ENCODE measurements at places on chromosomes 5 and 9.

DNA sequence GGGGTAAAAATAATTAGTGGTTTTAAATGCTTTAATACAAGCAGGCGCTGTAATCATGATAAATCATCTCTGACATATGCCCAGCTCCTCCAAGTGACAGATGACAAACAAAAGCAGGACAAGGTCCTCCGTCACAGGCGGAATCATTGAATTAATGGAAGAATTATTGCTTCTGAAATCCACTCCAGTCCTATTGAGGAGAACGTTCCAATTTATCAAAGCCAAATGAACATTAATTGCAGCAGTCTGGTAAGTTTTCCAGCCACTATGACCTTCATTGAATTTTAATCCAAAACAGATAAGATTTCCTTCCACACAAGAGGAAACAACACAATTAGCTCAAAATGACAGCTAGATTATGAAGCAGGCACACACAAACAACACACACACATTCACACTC lies 136.8 kb downstream of the ASTN2 start:
- DNase-seq = no peak

- no peak for DNase-seq
These were observed 662.0 kb upstream of the CDH18 start for GRCh38 chr5:20649966-20650365.

DNA sequence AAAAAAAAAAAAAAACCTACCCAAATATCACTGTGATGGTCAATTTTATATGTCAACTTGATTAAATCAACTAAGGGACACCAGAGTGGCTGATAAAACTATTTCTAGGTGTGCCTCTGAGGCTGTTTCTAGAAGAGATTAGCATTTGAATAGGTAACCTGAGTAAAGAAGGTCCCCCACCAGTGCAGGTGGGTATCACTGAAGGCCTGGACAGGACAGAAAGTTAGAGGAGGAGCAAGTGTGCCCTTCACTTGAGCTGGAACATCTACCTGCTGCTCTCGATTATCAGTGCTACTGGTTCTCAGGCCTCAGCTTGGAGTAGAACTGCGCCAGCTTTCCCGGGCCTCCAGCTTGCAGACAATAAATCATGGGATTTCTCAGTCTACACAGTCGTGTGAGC lies 88.7 kb downstream of the TLE1 start:
- DNase-seq = no peak

GRCh38 chr5:75928992-75929391 lies 154.2 kb upstream of the SV2C start:
- DNase-seq = no peak

GRCh38 chr9:14344053-14344524 lies 30.1 kb upstream of the NFIB start:
- DNase-seq = no peak

DNA sequence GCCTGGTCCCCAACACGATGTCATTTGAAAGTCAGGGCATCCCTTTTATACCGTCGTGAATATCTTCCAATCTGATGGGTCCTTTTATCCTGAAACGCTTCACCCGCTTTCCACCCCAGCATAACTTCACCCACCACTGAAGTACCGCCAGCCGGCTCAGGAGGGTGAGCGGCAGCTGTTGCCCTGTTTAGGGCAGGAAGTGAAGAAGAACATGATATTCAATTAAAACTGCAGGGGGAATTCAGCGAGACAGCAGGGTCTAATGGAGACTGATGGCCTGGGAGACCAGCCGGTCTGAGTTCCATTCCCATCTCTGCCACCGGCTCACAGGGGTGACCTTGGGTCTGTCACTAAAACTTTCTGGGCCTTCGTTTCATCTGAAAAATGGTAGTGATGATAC lies 68.2 kb upstream of the EGFLAM start:
- DNase-seq = no peak

DNA sequence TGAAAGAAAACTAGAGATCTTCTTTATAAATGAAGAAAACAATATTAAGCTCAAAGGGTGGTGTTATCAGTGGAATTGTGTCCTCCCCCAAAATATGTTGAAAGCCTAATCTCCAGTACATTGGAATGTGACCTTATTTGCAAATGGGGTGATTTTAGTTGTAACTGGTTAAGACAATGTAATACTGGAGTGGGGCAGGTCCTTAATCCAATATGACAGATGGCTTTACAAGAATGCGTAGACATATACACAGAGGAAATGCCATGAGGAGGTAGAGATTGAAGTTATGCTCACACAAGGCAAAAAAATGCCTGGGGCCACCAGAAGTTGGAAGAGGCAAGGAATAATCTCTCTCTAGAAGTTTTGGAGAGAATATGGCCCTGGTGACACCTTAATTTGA lies 13.7 kb upstream of the TRIM32 start:
- DNase-seq = no peak

DNA sequence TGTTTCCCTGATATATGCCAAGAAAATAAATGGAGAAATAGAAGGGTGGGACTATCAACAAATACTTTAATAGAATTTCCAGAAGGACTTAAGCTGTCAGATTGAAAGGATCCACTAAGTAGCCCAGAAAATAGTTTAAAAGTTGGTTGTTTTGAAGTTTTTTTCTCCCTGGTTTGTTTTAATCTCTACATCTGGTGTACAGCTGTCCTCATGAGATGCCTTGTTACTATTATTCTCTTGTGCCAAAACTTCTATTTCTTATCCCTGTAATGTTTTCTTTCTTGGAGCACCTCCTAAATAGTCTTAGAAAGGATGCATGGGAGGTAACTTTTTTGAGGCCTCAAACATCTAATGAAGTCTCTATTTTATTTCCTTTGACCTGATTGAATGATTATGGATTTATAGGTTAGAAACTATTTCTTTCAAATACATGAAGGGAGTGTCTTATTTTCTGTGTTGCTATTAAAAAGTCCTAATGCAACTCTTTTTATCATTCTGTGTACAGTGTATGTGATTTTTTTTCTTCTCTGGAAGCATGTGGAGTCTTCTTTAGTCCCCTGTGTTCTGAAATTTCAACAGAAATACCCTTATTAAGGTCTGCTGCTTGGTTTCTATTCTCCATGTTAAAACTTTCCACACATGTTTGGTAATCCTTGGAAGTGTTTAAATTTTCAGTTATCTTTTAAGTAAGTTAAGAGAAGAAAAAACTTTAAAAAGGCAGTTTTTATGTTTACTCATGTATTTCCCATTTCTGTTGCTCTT lies 140.0 kb upstream of the CDKN2B start:
- no peak for DNase-seq

DNA sequence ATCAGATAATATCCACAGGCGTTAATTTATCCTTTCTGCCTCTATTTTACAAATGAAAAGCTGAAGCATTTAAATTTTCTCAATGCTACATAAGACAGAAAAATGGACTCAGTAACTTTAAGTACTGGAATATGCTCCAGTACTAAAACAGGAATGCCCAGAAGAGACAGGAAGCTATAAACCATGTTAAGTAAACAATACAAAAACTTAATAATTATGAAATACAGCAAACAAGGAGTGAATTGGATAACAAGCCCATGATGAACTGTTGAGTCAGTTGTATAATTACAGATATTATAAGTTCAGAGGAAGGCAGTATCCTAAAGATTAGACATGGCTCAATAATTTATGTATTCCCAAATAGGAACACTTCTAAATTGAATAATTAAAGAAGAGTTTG lies 148.5 kb downstream of the CHSY3 start:
- DNase-seq = no peak

GRCh38 chr9:20728493-20729220 lies 44.6 kb downstream of the FOCAD start:
- DNase-seq = no peak

- DNase-seq = no peak
These were observed 346.1 kb downstream of the DIRAS2 start for GRCh38 chr9:90296539-90296938.

- no peak for DNase-seq
These were observed 22.6 kb downstream of the RMI1 start for GRCh38 chr9:84003246-84003645.

DNA sequence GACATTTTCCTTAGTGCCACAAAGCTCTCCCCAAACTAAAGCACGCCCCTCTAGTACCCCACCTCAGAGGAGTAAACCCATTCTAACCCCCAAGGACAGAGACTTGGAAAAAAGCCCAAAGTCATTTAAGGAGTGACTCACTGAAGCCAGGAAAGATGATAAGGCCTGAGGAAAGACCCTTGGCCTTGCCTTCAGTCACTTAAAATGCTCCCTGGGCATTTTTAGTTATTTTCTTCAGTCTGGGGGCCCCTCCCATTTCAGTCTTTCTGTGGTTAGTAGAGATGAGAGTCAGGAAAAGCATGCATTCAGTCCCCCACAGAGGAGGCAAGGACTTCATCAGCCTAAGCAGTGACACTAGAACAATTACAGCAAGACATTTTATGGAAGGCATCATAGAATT lies 13.7 kb upstream of the TLX3 start:
- no peak for DNase-seq

- DNase-seq = no peak
These were observed 612.9 kb downstream of the DNAH5 start for GRCh38 chr5:13331585-13331984.

DNA sequence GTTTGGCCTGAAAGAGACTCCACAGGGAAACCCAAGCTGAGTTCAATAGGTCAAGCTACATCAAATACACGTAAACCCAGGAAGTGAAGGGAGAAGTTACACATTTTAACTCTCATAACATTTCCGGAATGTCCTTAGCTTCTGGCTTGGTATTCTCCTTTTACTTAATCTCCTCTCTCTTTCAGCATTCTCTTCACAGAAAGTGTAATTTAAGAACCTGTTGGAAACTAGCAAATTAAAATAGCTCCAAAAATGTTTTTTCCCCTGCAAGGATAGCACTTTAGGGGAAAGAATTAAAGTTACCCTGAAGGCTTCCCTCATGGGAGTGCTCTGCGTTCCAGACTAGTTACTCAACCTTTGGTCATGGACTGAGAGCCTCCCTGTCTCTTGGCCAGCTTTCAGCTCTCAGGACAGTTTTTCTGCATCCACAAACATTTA lies 292.7 kb upstream of the TARS1 start:
- no peak for DNase-seq

DNA sequence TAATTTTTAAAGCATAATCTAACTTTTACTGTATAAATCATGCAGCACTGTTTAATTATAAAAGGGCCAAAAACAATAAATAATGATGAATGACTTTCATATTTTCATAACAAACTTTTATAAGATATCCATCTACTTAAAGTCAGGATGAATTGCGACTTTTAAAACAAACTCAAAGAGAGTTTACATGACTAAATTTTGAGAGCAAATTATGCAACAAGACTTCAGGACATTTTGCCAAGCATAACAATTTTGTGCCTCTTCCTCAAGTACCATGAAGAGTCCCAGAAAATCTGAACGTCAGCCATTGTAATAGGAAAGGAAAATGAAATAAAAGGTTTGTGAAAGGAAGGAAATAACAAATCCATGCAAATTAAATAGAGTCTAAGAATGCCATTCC lies 24.4 kb downstream of the ERAP1 start:
- no peak for DNase-seq

GRCh38 chr5:82917584-82917983 lies 159.6 kb downstream of the TMEM167A start:
- DNase-seq = no peak

DNA sequence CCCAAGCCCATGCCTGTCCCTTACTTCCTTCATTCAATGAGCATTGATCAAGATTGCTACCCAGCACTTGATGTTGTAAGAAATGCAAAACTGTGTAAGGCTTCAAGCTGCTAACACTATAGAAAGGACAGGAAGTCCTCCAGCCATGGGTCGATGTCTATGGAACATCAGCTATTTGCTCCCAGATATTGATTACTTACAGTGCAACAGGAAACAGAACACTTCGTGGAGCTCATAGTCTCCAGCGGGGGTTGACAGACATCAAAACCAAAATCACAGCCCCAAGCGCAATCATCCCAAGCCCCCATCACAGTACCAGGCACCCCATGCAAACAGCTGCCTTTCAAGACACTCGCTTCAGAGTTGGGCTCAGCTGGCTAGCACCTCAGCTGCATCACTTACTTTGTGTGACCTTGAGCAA lies 26.8 kb upstream of the DUSP1 start:
- no peak for DNase-seq

DNA sequence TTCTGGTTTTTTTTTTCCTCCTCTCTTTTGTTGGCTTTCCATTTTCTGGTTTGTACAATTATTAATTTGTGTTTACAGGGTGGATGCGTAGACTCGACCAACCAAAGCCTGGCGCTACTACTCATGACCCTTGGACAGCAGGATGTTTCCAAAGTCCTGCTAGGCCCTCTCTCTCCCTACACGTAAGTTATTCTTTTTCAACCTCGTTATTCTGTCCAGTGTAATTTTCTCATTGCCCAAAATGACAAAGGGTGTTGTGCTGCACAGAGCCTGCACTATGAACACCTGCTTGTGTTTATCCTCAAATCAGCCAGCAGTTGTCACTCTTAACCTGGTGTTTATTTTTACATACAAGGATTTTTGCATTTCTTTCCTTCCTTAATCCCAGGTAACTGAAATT lies 56.6 kb downstream of the RCL1 start:
- DNase-seq = no peak

DNA sequence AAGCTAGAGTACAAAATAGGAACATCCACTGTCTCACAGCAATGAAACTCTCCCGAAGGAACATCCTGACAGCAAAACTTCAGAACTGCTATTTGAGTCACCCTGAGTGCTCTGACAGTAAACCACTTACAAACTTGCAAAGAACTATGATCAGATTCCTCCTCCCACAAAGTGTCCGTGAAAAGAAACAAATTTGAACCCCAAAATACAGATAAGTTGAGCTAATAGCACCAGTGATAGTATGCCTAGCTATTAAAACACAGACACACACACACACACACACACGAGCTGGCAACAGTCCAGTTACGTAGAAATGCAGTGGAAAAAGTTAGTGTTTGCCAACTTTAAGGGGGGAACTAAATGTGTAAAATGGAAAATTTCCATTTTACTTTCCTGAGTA lies 3.1 kb upstream of the GLIS3 start:
- no peak for DNase-seq

GRCh38 chr9:112884721-112885120 lies 6.0 kb downstream of the SLC46A2 start:
- DNase-seq = no peak

DNA sequence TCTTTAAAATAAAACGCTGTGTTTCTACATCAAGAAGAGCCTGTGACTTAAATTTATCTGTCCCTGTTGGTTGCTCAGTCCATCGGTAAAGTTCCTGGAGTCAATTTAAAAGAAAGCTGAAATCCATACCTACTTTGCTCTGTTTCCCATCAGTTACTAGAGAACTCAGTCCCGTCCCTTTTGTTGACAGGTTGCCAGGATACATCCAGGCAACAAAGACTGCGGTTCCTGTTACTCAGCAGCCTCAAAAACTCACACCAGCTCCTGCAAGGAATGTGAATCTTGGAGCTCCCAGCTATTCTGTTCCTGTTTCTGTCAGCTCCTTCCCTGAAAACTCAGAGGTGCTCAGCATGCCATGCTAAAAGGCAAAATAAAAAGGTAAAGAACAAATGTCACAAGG lies at the start of gene ZNF474:
ZNF474 (plus strand) TSS at position 241 of the 400 bp plus-strand sequence. CDS start 22,445 bp downstream, outside the sequence.
- DNase-seq = no peak

- no peak for DNase-seq
These were observed 147.3 kb downstream of the ARSB start for GRCh38 chr5:78837836-78838235.

- DNase-seq = no peak
These were observed 3.9 kb upstream of the DAB2 start for GRCh38 chr5:39428640-39429039.

- DNase-seq = no peak
These were observed 4.9 kb upstream of the CARD9 start for GRCh38 chr9:136378170-136379002.

GRCh38 chr5:53008751-53009150 lies 19.6 kb downstream of the ITGA2 start:
- DNase-seq = no peak

GRCh38 chr9:81858657-81859430 lies 69.4 kb upstream of the SPATA31D4 start:
- no peak for DNase-seq

All from T-cell (primary cell).